ENCODE measurements at places on chromosomes 2 and 18.

- DNase-seq, result no peak
Observed at GRCh38 chr2:240622060-240622411, 3.2 kb upstream of the GPR35 start.

- peak; percentile 49 for DNase-seq
Observed at GRCh38 chr2:102473020-102473419, at the start of gene SLC9A4. Gene SLC9A4, plus strand, starts transcription at chr2:102473226. Its CDS starts 534 bp downstream, at chr2:102473760.

- no peak for DNase-seq
Observed at GRCh38 chr2:133417415-133417814, 150.8 kb downstream of the NCKAP5 start.

DNA sequence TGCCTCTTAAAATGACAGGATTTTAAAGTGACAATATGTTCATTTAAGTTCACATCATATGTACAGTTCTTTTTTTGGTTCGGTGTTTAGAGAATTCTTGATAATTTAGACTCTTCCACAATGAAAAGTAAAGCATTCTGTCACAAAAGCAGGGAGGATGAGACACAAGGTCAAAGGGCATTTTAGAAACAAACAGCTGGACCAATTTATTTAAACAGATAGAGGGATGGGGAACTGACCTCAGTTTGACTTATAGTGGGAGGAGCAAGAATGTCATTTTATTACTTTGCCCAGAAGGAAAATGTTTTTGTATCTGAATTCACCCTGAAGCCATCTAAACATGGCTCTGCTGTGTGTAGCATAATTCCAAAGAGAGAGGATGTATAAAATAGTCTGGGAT, 128.5 kb downstream of the MEIS1 start:
- DNase-seq, result no peak

- no peak for DNase-seq
Observed at GRCh38 chr2:139805441-139805840, 1025.3 kb upstream of the NXPH2 start.

DNA sequence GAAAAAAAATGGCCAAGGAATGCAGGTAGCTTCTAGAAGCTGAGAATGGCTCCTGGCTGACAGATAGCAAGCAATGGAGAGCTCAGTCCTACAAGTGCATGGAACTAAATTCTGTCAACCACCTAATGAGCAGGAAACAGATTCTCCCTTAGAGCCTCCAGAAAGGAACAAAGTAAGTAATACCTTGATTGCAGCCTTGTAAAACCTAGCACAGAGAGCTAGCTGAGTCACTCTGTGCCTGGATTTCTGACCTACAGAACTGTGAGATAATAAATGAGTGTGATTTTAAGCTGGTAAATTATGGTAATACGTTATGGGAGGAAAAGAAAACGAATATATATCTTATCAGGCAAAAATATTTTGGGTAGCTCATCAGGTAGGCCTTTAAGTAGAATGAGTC, 7.4 kb upstream of the LNPK start:
- DNase-seq, result no peak

DNA sequence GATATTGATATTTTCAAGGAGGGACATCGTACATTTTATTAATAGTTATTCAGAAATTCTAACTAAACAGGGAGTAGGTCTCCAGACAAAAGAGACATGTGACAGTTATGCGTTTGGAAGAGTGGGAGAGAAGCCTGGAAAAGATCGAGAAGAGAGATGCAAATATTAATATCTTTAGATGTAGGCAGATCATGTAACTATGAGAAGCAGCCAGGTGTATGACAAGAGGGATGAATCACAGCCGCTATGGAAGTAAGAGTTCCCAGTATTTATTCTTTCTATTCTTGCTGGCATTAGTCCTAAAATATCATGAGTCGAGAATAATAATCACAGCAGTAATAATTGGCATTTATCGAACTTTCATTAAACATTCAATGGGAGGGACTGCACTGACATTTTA, 140.2 kb downstream of the CSRNP3 start:
- no peak for DNase-seq

GRCh38 chr2:136055929-136056688, 61.8 kb downstream of the CXCR4 start:
- no peak for DNase-seq

DNA sequence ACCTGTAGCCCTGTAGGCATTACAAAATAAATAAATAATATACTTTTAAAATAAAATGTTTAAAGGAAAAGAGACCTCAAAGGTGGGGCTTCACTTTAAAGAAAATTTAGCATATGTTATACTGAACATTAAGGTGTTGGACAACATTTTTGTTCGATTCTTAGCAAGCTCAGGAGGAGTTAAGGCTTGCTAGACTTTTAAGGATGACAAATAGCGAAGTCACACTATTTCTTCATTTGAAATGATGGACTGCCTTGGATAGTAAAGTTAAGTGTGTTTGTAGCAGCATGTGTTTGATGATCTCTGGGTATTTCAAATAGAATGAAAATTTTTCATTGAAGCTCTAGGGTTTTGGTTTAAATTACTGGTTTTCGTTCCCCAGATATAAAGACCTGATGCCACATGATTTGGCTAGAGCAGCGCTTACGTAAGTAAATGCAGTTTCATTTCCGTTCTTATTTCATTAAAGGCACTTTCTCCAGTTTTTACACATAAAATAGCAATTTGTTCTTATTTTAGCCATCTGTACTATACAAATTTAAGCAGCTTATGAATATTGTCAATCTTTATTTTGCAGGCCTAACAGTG, 24.9 kb downstream of the HADHB start:
- no peak for DNase-seq

DNA sequence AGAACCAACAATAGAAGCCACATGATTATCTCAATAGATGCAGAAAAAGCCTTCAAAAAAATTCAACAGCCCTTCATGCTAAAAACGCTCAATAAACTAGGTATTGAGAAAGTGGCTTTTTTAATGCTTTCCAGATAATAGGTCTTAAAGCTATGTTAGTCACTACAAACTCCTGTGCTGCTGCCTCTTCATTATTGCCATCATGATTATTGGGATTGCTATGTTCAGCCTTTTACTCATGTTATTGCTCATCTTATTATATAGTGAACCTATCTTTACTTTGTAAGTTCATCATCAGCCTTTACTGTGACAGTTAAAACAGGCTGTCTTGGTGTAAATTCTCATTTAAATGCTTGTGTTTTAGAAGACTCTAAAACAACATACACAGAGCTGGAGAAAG, 1557.2 kb upstream of the ZEB2 start:
- DNase-seq, result peak; percentile 9

DNA sequence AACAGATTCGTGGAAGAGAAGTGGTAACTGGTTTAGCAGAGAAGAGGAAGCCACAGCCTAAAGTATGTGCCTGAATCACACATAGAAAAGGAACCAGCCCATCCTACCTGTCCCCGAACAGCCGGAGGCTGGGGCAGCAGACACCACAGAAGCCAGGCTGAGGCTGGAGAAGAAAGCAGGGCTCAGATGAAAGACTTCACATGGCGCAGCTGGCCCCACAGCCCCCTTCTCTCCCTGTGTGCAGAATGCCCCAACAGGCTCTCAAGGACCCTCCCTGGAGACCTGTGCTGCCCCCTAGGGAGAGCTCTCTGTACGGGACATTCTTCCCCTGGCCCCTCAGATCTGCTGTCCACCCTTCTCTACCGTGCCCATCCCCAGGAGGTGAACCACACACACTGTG, 83.5 kb upstream of the RAB12 start:
- no peak for DNase-seq

DNA sequence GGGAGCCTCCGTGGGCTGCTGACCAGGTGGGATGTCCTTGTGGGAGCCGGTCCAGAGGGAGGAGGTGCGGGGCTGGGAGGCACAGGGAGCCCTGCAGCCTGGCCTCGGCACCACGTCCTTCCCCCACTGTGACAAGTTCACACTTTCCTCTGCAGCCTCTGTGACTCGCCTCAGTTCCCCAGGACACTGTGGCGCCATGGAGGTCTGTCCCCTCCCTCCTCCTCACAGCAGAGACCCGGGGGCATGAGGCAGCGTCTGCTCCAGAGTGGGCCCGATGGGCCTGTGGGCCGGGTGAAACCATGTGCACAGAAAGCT, 27.3 kb upstream of the KCNG2 start:
- no peak for DNase-seq

DNA sequence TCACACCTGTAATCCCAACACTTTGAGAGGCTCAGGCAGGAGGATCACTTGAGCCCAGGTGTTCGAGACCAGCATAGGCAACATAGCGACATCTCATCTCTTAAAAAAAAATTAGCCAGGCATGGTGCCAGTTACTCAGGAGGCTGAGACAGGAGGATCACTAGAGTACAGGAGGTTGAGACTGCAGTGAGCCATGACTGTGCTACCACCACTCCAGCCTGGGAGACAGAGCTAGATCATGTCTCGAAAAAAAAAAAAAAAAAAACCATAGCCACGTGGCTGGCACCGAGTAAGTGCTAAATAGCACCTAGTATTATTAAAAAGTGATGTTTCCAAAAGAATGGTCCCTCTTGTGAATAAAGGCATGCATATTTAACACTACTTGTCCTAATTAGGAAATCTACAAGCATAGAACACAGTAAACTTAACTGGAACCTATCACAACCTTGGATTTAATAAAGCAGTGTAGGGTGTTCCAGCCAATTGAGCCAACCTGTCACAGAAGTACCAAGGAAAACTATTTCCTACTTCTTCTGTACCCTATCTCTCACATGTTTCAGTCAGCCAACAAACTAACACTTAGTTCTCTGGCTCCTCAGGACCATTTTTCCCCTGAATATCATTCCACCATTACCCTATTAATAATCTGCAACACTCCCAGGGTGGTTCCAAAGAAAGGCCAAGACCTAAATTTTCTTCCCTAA, 8.8 kb downstream of the RAB1A start:
- no peak for DNase-seq

- DNase-seq, result peak; percentile 40
Observed at GRCh38 chr2:217993817-217994463, 8.9 kb downstream of the TNS1 start.

DNA sequence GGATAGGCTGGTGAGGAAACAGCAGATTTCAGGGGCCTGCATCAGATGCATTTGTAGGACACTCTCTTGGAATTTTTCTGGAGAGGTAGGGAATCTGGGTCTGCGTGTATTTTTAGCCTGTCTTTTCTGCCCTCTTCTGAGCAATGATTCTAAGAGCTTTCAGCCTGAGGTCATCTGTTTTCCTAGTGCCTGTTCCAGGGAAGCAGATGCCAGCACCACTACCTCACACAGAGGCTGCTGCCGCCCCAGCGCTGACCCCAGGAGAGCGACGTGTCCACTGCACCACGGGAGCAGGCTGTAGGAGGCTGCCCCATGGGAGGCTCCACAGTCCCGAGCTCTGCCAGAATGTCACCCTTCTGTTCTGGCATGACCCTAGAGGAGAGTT, 316.5 kb downstream of the CYP26B1 start:
- peak; percentile 99 for DNase-seq

GRCh38 chr2:121804340-121804739, 48.9 kb downstream of the TSN start:
- DNase-seq, result peak; percentile 13

GRCh38 chr2:209512971-209513370, 89.1 kb downstream of the MAP2 start:
- DNase-seq, result no peak

GRCh38 chr2:19027626-19028025, 330.8 kb downstream of the OSR1 start:
- no peak for DNase-seq

DNA sequence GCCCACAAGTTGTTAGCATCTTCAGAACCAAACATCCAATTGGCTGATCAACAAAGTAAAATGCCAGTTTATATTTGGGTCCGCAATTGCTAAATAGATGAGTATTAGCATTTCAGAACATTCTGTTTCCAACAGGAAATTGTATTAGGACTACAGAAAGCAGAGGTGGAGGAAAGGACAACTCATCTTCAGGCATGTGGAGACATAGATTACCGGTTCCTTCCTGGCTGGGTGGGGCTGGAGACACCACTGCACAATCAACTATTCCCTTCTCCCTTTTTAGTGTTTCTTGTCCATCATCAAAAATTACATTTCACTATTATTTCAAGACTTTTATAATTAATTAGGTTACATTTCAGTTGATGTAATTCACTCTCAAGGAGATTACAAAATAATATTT, 83.8 kb downstream of the ADAM23 start:
- no peak for DNase-seq

DNA sequence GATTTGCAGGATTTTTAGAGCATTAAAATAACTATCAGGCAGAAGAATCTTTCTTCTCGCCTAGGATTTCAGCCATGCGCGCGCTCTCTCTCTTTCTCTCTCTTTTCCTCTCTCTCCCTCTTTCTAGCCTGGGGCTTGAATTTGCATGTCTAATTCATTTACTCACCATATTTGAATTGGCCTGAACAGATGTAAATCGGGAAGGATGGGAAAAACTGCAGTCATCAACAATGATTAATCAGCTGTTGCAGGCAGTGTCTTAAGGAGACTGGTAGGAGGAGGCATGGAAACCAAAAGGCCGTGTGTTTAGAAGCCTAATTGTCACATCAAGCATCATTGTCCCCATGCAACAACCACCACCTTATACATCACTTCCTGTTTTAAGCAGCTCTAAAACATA, 137.0 kb downstream of the MEIS1 start:
- DNase-seq, result no peak

DNA sequence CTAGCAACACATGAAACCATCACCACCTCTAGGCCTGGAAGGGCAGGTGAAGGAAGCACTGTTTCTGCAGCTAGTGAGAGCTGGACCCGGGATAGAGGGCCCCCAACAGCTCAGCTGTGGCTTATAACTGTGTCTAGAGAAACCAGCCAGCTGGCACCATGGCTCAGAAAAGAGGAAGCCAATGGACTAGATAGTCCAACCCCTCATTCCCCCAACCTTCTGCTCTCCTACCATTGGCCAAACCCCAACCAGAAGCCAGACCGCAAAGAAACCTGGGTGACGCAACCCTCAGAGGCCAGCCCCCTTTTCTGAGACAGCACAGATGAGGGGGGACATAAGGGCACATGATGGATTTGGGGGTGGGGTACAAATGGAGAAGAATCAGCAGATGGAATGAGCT, 24.3 kb downstream of the SMYD1 start:
- no peak for DNase-seq

GRCh38 chr2:177733322-177733855, 339.2 kb downstream of the PDE11A start:
- DNase-seq, result no peak

GRCh38 chr18:79699653-79700052, 20.1 kb downstream of the CTDP1 start:
- DNase-seq, result no peak

- DNase-seq, result no peak
Observed at GRCh38 chr2:238872628-238873380, 24.9 kb downstream of the TWIST2 start.

- DNase-seq, result peak; percentile 28
Observed at GRCh38 chr18:9647496-9648323, 33.4 kb upstream of the PPP4R1 start.

DNA sequence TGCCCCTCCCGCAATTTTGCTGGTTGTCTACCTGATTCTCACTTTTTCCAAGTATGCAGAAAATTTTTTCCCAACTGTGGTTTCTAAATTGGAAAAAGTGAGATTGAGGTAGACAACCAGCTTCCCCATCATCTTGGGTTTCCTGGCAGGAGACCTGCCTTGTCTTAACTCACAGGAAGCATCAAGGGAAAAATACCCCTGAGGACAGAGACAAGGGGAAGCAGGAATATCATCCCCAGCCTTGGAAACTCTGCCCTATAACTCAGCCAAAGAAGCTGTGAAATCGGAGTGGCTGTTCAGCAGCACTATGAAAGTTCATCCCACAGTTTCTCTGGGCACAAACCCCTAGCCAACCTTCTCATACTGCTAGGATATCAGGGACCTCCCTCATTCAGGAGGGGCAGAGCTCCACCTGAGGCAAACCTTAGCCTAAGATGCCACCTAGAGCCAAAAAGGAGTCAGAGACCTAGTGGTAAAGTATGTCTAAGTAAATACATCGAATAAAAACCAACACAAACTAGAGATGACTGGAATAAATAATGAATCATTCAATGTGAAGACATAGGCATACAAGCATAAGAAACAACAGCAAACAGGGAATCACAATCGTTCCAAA, 68.2 kb downstream of the ZSWIM2 start:
- DNase-seq, result peak; percentile 17
